ENCODE measurements at places on chromosomes 11 and 22.

DNA sequence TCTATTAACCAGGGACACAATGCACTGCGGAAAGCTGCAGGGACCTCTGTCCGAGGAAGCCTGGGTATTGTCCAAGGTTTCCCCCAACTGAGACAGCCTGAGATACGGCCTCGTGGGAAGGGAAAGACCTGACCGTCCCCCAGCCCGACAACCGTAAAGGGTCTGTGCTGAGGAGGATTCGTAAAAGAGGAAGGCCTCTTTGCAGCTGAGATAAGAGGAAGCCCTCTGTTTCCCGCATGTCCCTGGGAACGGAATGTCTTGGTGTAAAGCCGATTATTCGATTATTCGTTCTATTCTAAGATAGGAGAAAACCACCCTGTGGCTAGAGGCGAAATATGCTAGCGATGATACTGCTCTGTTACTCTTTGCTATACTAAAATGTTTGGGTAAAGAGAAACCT, 5.2 kb downstream of the BET1L start:
- no peak for DNase-seq

DNA sequence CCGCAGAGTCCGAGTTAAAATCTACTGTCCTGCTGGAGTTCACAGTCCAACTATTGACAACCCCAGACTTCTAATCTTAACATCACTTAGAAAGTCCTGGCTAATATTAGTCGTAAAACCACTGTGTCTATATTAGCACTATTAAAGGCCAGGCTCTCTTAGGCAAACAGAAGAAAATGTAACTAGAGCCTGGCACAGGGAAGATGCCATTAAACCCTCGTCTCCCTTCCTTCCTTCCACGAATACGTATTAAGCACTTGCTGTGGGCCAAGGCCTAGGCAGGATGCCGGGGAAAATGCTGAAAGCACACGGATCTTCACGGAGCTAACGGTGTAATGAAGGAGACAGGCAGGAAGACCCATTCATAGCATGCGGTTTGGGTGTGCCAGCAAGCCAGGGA, 81.5 kb upstream of the LMO1 start:
- no peak for DNase-seq

DNA sequence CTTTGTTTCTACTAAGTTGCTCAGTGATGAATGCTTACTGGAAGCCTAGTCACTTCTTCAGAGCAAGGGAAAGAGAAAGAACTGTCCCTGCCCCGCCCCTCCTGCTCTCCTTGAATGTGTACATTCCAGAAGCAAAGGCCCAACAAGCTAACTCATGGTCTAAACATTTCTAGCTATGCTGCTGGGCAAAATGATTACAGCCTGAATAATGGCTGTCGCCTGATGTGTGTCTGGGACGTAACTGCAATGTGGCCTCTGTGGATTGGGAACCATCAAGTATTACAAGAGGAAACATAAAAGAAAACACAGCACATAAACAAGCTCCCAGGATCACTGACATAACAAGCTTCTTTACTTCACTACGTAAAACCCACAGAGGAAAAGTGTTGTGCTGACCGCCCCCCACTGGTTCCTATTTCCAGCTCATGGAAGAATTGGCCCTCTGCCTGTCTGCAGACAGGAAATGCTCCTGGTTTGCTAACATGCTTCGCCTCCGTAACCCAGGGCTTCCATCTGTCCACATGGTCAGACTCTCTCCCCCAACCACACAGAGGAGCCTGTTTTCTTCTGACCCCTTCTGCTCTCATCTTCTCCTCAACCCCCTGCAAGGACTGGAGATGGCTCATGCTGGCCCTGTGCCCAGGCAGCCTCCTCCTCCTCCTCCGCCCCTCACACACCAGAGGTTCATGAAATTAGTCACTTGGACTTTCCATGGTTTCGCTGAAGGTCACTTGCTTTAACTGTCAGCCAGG, 187.2 kb downstream of the MAML2 start:
- DNase-seq, result no peak

- no peak for DNase-seq
Measured at GRCh38 chr11:10526974-10527918, 13.7 kb downstream of the RNF141 start.

GRCh38 chr11:93256623-93257022, 58.8 kb upstream of the SLC36A4 start:
- no peak for DNase-seq

DNA sequence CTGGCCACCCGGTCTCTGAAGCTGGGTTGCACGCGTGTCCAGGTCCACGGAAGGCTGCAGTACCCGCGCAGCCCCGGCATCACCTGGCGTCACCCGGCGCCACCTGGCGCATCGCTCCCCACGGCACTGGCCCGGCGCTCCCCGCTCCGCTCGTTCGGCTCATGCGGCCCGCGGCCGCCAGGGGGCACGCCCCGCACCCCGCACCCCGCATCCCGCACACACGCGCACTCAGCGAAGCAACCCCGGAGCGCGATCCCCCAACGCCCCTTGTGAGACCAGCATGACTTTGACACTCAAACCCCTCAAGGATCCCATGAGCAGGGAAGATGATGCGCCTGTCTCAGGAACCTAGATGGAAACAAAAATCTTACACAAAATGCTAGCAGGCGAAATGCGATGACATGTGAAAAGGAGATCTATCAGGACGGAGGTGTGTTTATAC, 11.9 kb downstream of the B3GNT6 start:
- no peak for DNase-seq

GRCh38 chr11:313787-314553, at the start of gene IFITM1:
Gene IFITM1, plus strand, starts transcription at chr11:314040. Its CDS starts 131 bp downstream, at chr11:314171.
- no peak for DNase-seq

GRCh38 chr22:43270314-43270908, 72.8 kb downstream of the SCUBE1 start:
- DNase-seq, result no peak

- no peak for DNase-seq
Measured at GRCh38 chr22:47298017-47298785, 535.8 kb downstream of the TBC1D22A start.

DNA sequence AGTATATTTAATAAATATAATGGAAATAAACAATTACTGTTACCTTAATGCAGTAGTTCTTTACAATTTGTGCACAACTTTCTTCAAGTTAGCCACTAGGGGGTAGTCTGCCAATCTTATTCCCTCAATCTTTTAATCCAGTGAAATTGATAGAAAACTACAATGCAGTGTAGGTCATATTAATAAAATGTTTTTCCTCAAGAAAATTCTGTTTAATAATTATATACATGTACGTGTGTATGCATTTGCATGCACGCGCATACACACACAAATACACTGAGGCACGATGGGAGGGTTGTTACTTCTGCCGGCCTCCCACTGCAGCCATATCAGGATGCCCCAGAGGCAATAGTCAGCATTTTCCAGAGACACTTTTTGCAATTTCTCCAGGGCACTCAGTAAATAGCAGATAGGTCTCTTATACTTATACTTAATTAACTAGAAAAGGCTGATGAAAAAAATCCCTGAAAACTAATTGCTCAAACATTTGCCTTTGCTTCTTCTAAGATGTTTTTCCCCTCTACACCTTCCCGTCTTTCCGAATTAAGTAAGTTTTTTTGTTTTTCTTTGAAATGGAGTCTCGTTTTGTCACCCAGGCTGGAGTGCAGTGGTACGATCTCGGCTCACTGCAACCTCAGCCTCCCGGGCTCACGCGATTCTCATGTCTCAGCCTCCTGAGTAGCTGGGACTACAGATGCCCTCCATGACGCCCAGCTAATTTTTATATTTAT, 3.1 kb downstream of the GAB2 start:
- DNase-seq, result no peak

- DNase-seq, result no peak
Measured at GRCh38 chr11:57422669-57423068, 4.3 kb downstream of the SLC43A3 start.

DNA sequence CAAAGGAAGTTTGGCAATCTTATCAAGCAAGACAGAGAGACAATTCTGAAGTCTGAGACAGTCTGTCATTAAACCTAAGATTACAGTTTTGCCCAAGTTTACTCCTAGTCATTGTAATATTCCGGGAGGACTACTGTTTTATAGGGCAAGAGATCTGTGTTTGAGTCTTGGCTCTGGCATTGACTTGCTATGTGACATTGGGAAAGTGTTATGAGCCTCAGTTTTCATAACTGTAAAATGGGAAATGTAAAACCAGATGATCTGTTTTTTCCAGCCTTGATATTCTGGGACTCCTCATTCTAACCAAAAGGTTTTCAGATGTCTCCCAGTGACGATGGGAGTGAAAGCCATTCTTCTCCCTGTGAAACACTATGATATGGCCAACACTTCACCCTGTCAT, 24.3 kb upstream of the SLCO2B1 start:
- DNase-seq, result no peak

GRCh38 chr22:43847376-43848289, 14.7 kb downstream of the SULT4A1 start:
- no peak for DNase-seq

GRCh38 chr11:69942333-69942820, 123.2 kb upstream of the FGF3 start:
- DNase-seq, result no peak

DNA sequence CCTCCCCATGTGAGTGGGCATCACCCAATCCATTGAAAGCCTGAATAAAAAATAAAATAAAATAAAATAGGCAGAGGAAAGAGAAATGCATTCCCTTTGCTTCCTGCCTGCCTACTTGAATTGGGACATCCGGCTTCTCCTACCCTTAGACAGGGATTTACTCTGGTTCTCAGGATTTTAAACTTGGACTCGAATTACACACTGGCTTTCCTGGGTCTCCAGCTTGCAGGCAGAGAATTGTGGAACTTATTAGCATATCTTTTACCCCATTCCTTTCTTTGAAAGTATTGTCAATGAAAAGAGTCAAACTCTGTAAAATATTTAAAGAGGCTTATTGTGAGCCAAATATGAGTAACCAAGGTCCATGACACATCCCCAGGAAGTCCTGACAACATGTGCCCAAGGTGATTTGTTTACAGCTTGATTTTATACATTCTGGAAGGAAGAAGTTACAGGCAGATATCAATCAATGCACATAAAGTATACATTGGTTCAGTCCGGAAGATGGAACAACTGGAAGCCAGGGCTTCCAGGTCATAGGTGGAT, 78.4 kb upstream of the CCDC90B start:
- DNase-seq, result no peak

DNA sequence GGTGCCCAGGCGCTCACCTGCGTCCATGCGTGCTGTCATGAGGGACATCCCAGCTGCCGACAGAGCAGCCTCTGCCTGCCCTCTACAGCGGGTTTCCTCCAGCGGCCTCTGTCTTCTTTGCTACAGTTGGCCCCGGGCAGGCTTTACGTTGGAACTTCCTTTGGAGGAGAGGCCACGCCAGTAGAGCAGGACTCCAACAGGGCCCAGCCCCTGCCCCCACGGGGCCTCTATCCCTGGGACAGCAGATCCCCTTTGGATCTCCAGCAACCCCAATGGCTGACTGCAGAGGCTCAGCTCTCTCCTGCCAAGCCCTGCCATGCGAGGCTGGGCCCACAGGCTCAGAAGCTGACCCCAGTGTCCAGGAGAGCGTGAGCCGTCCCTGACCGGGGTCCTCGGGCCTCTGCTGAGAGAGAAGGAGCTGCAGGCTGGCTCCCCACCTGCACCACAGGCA, 12.1 kb downstream of the TRPM5 start:
- DNase-seq, result no peak

- DNase-seq, result no peak
Measured at GRCh38 chr11:10401256-10401655, 53.8 kb upstream of the AMPD3 start.

- DNase-seq, result no peak
Measured at GRCh38 chr11:61949169-61950034, 749 bp upstream of the BEST1 start.

DNA sequence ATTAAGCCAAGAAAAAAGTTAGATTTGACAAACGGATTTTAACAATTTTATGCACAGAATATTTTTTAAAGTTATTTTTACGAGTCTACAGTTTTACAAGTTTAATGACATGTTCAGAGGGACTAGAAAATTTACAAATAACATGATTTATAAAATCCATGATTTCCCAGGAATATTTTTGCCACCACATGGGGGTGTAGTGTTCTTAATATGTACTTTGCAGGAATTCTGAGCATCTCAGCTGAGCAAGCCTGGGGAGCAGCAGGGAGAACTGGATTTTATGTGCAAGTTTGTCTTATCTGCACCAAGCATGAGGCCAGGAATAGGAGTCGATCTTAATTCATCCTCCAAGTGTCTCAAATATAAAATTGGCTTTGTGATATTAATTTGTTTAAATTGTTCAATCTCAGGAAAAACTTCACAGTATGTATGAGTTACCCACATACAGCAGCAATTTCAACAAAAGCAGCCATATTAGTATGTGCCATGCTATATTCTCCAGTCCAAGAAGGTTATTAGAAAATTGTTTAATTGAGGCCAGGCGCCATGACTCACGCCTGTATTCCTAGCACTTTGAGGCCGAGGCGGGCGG, 826.3 kb downstream of the DLG2 start:
- DNase-seq, result no peak

DNA sequence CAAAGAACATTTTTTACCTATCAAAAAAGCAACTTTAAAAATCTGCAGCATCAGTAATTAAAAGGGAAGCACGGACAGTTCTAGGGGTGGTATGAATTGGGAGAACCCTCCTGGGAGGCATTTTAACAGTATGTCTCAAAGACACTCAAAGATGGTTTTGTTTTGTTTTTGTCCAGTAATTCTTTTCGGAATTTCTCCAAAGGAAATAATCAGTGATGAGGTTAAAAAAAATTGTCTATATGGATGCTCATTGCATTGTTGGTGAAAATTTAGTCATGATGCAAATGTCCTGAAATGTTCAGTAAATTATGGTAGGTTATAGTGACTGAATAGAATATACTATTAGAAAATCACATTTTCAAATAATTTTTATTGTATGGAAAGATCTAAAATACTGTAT, 115.1 kb downstream of the ATXN10 start:
- DNase-seq, result no peak

GRCh38 chr11:27233654-27234042, 129.4 kb downstream of the CCDC34 start:
- no peak for DNase-seq

DNA sequence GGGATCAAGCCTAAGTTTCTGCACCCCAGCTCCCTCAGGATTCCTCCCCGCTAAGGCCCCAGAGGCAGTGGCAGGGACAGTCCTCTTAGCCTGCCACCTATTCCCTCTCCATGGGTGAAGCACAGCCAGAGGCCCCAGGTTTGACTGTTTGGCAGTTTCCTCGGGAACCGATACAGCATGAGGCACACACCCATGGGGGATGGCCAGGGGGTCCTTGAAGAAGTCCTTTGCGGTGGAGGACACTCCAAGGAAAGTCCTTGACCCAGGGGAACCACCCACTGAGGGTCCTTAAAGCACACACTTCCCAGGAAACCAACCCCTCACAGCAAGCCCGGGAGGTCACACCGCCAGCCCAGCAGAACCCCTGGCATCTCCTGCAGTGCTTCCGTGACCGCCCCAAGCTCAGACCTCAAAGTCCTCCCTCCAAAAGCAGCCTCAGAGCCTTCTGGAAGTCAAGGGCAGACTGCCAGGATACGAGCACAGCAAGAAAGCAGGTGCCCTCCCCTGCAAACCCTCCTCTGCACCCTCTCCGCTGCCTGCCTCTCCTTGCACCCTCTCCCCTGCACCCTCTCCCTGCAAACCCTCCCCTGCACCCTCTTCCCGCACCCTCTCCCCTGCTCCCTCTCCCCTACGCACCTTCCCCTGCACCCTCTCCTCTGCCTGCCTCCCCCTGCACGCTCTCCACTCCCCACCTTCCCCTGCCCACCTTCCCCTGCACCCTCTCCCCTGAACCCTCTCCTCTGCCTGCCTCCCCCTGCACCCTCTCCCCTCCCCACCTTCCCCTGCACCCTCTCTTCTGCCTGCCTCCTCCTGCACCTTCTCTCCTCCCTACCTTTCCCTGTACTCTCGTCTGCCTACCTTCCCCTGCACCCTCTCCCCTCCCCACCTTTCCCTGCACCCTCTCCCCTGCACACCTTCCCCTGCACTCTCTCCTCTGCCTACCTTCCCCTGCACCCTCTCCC, 1.4 kb downstream of the SIGIRR start:
- no peak for DNase-seq

- no peak for DNase-seq
Measured at GRCh38 chr11:62359475-62359874, 22.2 kb downstream of the ASRGL1 start.

Measured in breast epithelium (tissue), 4 donors.